Chondrocyte (in vitro differentiated cells): ENCODE measurements at places on chromosomes 13 and 19. TPM values are rescaled to one million over a fixed set of nuclear protein-coding genes. Genes with fewer than 3 reads are reported as not detected.

- DNase-seq: no peak
Observed at GRCh38 chr13:101892296-101892695, 439.8 kb downstream of the ITGBL1 start.

DNA sequence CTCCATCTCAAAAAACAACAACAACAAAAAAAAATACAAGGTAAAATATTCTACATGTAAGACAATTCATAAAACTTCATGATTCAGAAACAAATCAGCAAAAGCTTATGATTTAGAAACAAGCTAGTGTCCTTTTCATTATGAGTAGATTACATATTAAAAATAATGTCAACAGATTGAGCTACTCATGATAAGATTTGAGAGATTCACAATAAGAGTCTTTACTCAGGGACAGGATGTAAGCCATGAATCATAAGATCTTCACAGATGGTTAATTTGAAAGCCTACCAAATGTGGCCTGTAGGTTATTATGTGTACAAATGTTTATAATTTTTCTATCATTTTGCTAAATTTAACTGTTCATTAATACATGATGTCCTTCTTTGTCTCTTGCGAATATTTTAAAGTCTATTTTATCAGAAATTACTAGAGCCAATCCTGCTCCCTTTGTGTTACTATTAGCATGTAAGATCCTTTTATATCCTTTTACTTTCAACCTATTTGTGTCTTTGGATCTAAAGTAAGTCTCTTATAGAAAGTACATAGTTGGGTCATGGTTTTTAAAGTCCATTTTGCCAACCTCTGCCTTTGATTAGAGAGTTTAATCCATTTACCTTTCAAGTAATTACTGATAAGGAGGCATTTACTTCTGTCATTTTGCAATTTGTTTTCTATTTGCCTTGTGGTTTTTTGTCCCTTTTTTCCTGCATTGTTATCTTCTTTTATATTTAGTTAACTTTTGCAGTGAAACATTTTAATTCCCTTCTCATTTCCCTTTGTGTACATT, 68.3 kb upstream of the RXFP2 start:
- DNase-seq: no peak

The NDUFA3 gene
- 77.4 to 93.7 TPM (median 92.1 TPM) in 3 replicates for total RNA-seq

The SLC27A1 gene
- 6.8 to 7.9 TPM (median 7.7 TPM) in 3 replicates for total RNA-seq

The ZNF415 gene
- 6.2 to 10.4 TPM (median 7.3 TPM) in 3 replicates for total RNA-seq
